ENCODE measurements at places on chromosomes 5 and 9.

DNA sequence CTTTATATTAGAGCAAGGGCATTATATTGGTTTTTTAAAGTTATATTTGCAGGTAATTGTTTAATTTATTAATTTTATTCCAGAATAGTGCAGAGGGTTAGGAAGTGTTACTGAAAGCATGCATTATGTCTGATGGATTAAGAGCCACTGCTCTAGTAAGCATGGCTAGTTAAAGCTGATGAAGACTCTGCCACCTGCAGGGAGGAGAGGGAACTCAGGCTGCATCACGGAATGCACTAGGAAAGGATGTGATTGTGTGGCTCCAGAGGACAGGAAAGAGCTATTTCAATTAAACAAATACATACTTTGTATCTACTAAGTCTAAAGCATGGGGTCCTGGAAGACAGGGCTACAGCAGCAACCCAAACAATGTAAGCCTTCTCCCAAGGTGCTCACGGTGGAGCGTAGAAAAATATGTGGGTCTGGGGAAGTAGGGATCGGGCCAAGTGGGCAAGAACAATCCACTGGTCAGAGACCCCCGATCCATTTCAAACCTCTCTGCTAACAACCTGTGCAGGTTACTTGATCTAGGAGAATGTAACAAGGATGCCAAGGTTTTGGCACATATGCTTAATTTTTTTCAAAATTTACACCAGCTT is 15.3 kb upstream of the GRXCR2 start:
- DNase-seq = peak; percentile 69

GRCh38 chr9:96646081-96646991 is 8.8 kb downstream of the PRXL2C start:
- DNase-seq = no peak

DNA sequence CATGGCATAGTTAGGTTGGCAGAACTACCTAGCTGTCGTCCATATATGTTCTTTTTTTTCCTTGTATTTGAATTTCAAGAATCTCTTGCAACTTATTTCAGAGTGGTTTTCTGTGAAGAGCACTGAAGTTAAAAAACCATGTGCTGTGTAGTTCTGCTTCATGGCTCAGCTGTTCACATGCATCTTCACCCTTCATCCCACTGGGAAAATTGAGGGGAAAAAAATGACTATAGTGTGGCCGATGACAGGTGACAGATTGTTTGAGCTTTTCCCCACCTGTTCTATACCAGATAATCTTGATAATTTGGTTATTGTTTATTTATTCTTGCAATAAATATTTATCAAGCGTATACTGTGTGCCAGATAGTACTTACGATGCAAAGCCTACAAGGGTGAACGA is 77.8 kb downstream of the AOPEP start:
- DNase-seq = no peak

GRCh38 chr9:124480621-124480981 is 26.6 kb downstream of the NR5A1 start:
- no peak for DNase-seq

GRCh38 chr5:53386341-53386740 is 94.1 kb upstream of the FST start:
- no peak for DNase-seq
